ENCODE measurements at places on chromosomes 12 and 14.
A peak's percentile ranks its signal among the peaks of the same experiment; 100 is the strongest.

GRCh38 chr14:59137256-59137655 is 51.2 kb upstream of the DAAM1 start:
- DNase-seq = no peak

- DNase-seq = no peak
These were observed 22.2 kb upstream of the RDH16 start for GRCh38 chr12:56979628-56980027.

DNA sequence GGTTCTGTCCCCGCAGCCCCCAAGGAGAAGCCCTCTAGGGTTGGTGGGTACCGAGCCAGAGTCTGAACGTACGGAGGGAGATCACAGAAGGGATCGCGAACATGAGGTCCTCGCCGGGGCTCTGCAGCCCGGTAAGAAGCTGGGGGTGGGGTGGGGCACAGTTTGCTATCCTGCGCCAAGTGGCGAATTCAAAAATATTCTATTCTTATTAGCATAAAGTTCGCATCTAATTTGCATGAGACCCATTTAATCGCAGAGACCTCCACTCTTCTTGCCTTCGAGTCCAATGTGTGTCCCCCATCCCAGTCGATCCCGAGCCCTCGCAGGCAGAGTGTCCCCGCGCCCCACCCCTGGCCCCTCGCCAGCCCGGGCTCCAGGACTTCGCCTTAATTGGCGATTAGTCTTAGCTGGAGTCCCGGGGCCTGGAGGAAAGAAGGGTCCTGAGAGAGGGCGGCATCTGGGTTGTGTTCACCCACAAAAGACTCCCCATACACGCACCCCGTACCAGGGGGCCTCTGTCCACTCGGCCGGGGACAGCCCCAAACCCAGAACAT is 604 bp upstream of the ARHGEF25 start:
- no peak for DNase-seq

DNA sequence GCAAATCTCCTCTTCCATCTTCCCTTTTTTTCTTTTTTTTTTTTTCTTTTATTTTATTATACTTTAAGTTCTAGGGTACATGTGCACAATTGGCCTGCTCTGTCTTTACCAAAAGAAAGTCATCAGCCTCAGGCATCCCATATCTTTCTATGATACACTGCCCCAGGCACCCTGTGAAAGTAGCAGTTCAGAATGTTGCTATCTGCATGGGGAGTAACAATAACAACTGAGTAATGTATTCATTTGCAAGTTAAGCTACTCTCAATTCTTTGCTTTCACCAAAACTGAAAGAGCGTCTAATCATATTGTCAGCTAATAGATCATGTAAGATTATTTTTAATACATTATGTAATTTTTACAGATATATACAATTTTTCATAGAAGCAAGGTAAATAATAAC is 13.5 kb upstream of the GCH1 start:
- no peak for DNase-seq

DNA sequence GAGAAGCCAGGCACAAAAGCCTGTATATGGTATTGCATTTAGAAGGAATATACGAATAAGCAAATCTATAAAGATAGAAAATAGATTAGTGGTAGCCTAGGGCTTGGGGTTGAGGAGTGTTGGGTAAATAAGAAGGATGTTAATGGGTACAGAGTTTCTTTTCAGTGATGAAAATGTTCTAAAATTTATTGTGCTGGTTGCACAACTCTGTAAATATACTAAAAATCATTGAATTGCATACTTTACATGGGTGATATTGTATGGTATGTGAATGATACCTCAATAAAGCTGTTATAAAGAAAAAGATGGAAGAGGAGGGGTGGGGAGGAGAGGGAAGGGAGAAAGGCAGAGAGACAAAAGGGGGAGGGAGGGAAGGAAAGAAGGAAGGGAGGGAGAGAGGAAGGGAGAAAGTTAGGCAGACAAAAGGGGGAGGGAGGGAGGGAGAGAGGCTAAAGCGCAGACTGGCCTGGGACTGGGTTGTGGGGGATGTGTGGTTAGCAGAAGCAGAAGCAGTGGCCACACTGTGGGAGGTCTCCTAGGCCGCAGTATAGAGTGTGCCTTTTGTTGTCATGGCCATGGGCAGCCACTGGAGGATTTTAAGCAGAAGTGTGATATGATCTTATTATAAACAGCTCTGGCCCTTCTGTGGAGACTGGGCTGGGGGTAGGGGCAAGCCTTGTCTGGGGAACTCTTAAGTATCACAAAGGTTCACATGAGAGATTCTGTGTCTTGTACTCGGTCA is 73.6 kb upstream of the ELK3 start:
- DNase-seq = no peak

- no peak for DNase-seq
These were observed 30.5 kb upstream of the NUDT4 start for GRCh38 chr12:93347054-93347785.

DNA sequence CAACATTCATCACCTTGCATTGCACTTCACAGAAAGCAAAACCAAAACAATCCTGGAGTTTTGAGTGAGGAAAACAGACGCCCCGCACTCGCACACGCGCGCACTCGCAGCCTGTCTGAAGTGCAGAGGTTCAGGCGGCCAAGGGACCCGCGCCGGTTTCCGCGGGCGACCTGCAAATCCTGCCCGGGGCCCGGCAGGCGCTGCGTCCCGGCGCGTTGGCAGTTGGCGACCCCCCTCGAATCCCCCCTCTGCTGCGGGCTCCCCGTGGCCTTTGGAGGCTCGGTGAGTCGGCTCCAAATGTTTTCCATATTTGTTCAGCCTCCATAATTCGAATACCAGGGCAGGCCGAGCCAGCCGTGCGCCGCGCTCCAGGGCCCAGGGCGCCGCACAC is at the start of gene SSPN:
Gene SSPN, plus strand, starts transcription at position 324 of the 391 bp plus-strand sequence. CDS start 100 bp downstream, outside the sequence.
- no peak for DNase-seq

GRCh38 chr14:94022532-94023411 is 3.4 kb upstream of the OTUB2 start:
- no peak for DNase-seq

DNA sequence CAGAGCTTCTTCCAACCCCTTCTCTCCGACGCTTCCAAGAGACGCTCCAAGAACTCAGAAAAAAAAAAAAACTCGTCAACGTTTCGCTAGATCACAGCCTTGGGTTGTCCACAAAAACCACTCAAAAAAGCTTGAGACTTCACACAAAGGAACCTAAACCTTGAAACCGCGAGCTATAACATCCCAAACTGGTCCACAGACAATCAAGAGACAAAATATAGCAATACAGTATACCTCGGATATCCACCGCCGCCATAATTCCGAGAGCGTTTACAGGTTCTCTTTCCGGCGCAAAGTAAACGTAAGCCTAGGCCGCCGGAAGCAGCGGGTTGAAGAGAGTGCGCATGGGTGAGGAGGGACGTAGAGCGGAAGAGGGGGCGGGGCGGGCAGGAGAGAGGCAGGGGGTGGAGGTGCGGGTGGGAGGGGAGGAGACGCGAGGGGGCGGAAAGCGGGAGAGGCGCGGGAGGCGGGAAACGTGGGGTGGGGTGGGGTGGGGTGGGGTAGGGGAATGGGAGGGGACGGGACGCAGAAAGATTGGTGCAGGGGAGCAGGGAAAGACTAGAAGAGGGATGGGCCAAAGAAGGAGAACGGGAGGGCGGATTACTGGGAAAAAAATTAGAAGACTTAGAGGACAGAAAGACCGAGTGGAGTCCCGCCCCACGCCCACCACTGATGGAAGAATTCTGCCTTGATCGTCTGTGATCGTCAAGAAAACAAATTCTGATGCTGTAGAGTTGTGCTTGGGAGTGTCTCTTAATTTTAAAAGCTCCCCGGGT is at the start of gene MED6:
Gene MED6, minus strand, starts transcription at position 274 of the 776 bp plus-strand sequence. Its CDS starts 18 bp downstream, at position 256.
- peak; percentile 79 for DNase-seq

DNA sequence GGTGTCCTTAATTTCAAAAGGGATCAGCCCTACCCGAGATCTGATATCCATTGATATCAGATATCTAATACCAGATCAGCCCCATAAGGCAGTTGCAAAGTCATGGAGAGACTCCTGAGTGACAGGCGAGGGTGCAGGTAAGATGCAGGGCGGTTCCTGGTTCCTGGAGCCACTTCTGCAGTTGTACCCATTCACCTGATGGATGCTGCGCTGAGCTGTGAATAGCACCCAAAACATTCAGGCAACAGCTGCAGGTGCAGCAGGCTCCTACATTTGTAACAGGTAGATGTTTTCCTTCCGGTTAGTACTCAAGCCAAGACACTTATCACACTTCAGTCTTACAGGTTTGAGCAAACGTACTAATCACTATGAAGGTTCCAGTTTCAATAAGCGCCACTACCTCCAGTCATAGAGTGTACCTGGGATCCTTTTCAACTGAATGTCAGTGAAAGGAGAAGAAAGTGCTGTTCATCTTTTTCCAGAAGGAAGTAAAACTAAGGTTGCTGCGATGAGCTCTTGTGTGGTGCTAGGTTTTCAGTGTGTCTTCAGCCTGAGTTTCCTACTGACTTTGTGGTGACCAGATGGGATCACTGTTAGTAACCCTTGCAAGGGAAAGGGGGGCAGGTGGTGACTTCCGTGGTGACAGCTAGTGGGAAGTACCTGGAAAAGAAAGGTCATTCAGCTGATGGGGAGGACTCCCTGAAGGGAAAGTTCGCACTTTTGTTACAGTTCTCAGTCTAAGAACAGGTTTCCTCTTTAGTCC is 1.9 kb downstream of the ATP6V0A2 start:
- DNase-seq = no peak

All from stimulated activated CD8-positive, alpha-beta memory T cell treated with anti-CD3 and anti-CD28 coated beads, Interleukin-7, amount 100 ng/mL, for 1 hour (primary cell).